Effector CD8-positive, alpha-beta T cell (primary cell): ENCODE measurements at places on chromosomes 3 and 15.

DNA sequence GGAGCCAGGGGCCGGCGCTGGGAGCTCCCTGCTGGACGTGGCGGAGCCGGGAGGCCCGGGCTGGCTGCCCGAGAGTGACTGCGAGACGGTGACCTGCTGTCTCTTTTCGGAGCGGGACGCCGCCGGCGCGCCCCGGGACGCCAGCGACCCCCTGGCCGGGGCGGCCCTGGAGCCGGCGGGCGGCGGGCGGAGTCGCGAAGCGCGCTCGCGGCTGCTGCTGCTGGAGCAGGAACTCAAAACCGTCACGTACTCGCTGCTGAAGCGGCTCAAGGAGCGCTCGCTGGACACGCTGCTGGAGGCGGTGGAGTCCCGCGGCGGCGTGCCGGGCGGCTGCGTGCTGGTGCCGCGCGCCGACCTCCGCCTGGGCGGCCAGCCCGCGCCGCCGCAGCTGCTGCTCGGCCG lies 1.5 kb downstream of the SMAD6 start:
- no peak for DNase-seq

DNA sequence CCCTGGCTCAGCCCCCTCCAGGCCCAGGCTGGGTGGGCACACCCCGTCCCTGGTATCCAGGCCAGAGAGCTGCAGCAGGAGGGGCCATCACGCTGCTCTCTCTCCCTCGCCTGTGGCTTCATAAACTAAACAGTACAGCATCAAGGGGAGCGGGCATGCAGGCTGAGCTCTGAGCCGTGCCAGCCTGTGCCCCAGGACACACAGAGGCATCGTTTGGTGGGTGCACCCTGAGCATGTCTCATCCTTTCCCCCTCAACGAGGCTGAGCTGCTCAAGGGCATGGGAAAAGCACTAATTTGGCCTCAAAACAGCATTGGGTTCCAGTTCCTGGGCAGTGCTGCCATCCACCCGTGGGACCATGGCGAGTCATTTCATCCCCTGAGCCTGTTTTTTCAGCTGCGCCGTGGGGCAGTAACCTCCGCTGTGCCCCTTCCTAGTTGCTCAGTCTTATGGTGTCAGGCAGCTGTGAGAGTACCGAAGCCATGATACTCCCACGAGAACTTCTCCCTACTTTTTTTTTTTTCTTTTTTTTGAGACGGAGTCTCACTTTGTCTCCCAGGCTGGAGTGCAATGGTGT lies 79.6 kb downstream of the CPN2 start:
- DNase-seq, result no peak

DNA sequence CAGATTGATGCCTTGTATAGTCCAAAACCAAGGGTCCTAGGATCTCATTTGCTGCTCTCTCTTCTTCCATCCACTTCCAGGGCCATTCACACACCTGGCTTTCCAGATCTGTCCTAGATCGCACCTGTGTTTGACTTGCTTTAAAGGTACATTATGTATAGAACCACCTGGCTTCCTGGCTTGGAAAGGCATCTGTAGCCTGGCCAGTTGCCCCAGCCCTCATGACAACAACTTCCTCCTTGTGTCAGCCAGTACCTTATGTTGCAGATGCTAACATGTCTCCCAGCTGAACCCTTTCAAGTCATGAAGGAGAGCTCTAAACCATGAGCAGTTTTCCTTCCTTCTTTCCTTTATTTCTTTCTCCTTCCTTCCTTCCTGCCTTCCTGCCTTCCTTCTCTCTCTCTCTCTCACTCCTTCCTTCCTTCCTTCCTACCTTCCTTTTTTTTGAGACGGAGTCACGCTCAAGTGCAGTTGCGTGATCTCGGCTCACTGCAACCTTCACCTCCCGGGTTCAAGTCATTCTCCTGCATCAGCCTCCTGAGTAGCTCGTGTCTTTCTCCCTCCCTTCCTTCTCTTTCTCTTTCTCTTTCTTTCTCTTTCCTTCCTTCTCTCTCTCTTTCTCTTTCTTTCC lies 2.5 kb upstream of the HTR3C start:
- no peak for DNase-seq

GRCh38 chr3:11606865-11607440 lies 36.8 kb downstream of the VGLL4 start:
- no peak for DNase-seq

DNA sequence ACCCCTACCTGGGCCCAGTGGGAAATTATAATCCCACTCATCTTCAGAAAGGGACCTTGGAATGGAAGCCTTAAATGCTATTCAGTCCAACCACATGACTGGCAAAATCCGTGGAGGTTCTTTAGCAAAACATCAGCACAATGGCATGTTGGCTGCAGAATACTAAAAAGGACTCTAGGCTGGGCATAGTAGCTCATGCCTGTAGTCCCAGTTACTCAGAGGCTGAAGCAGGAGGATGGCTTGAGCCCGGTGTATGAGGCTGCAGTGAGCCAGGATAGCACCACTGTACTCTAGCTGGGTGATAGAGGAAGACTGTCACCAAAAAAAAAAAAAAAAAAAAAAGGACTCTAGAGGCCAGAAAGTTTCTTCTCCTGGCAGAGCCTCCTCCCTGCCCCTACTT lies 60.6 kb upstream of the RYK start:
- no peak for DNase-seq

DNA sequence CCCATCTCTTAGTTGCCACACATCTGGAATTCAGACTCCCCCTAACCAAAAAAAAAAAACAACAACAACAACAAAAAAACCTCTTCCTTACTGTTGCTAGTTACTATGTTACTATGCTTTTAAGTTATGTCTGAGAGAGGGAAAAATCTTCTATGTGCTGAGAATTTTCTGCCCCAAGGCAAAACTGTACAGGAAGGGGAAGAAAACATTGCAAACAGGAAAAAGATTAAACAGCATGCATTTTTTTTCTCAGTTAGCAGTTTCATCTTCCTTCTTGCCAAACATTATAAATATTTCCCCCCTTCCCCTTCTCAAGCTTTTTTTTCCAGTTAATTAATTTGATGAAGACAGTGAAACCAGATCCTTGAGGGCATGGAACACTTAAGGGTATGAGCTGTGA lies 1.1 kb upstream of the CD200R1 start:
- DNase-seq, result no peak

DNA sequence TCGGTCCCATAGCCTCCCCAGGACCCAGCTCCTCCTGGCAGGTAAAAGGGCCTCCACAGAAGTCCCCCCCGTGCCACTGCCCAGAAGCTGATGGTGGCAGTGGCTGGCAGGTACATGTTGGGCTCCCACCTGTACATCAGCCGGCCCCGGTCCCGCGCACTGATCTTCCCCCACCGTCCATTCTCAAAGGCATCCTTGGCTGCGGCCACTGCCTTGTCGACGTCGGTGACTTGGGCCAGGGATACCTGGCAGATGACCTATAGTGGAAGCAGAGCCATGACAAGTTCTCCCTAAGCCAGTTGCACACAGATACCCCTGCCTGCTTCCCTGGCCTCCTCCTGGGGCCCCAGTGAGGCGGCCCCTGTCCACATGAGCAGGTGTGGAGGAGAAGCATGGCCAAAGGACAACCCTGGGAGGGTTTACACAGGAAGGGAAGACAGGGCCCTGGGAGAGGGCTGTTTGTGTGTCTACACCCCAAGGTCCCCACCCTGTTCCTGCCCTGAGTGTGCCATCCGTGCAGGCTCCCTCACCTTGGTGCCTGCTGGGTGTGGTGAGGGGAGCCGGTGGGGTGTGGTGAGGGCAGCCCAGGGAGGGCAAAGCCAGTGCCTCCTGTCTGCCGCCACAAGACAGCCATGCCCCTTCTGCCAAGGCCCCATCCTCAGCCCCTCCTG lies 44.8 kb downstream of the ALDH1L1 start:
- no peak for DNase-seq

DNA sequence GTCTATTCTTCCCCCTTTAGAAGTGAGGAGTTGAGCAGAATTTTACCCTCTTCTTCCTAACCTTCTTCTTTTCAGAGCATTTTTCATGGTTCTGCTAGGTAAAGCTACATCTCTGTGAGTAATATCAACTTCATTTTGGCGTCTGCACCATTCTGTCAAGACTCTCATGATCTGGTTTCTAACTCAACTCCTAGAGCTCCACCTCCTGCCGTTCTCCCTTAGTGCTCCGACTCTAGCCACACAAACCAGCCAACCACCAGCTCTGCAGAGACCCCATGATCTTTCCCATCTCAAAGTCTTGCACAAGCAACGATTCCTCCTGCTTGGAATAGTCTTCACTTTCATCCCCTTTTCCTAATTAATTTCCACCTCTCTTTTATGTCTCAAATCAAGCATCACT lies 193.9 kb upstream of the TMC3 start:
- DNase-seq, result no peak

DNA sequence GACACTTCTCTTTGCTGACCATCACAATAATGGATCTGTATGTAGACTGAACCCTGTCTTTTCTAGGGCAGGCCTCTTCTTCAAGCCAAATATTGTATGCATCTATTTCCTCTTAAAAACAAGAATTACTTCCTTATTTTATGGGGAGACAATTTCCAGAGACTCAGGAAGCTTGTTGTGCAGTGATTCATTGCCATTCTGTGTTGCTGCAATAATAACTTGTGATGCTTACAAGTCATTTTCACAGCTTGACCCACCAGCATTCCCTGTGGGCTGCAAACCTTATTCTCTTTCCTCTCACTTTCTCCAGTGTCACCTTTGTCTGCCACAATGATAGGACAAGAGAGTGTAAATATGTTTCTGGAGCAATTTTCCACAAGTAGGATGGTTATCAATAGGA lies 276.7 kb upstream of the SGO1 start:
- DNase-seq, result no peak

DNA sequence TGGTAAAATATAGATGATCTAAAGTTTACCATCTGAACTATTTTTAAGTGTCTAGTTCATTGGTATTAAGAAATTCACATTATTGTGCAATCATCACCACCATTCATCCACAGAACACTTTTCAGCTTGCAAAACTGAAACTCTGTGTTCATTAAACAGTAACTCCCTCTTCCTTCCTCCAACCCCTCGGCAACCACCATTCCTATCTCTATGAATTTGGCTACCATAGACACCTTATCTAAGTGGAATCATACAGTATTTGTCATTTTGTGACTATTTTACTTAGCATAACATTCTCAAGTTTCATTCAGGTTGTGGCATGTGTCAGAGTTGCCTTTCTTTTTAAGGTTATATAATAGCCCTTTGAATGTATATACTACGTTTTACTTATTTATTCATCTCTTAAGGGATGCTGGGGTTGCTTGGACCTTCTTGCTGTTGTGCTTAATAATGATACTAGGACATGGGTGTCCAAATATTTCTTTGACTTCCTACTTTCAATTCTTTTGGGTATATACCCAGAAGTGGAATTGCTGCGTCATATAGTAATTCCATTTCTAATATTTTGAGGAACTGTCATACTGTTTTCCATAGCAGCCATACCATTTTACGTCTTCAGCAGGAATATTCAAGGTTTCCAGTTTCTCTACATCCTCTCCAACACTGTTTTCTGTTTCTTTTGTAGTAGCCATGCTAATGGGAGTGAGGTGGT lies 20.9 kb downstream of the KAT2B start:
- DNase-seq, result no peak

DNA sequence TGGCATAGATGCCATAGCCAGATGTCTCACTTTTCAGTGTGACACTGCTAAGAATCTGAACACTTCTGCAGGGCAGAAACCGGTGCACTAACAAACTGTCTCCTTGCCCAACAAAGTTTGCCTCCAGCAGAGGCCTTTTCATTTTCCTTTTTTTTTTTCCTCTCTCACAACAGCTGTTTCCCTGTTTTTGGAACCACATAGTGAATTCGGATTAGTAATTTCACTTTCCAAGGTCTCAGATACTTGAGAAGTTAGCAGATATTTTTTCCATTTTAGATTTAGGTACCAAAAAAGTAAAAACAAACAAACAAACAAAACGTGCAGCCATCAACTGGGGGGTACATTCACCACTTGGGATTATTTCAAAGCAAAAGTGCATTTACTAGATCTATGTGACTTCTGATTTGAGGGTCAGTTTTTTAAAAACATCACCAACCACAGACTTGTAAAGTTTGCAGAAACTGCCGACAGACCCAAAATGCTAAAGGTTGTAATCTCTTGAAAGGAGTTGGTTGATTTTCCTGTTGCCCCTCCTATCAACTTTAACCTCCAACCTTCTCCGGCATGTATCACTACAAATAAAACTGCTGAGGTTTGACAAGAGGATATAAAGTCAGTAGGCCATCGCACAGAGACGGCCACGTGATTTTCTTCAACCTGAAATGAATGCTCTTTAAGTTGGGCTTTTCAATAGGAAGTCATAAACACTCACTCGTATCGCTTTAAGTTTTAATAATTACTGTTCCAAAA lies 169.1 kb downstream of the CDIN1 start:
- DNase-seq, result no peak

DNA sequence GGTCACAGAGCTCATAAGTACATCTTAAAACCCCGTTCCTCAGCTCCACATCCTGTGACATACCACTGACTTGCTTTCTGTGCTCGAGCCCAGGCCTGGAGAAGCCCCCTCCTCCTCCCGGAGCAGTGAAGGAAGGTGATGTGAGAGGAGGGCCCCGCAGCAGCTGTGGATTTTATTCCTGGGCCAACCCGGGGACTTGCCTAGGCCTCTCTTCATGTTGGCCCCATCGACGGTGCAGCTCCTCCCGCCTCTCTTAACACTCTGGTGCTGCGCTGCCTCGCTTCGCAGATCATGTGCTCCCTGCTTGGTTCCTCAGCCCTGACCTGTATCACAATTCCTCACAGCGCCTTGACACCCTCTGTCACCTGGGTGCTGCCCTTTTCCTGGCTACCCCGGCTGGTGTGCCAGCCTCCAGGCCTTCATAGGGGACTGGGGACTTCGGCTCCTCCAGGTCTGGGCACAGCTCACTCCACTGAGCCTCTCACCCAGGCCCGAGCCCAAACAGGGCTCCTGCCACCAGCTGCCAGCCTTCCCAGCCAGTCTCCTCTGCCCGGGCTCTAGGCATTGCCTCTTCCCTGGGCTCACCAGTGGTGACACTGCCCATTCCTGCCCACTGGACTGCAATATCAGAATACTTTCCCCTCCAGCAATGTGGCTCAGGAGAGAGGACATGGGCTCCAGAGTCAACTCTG lies 21.5 kb downstream of the MAGEF1 start:
- no peak for DNase-seq

DNA sequence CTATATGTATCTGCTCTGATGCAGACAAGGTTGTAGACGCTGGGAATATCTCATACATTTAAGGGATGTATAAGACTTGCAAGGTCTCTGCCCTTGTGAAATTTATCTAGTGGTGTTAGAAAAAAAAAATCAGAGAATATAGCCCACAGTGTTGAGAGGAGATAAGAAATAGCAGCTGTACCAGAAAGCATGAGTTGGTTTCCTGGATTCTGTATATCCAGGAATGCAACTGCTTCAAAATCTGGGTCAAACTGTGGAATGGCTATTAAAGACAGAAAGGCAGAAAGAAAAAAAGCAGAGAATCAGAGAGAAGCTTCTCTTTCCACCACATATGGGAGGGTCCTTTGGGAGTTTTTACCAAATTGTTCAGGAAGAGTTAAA lies 1.5 kb upstream of the TMEM212 start:
- no peak for DNase-seq

DNA sequence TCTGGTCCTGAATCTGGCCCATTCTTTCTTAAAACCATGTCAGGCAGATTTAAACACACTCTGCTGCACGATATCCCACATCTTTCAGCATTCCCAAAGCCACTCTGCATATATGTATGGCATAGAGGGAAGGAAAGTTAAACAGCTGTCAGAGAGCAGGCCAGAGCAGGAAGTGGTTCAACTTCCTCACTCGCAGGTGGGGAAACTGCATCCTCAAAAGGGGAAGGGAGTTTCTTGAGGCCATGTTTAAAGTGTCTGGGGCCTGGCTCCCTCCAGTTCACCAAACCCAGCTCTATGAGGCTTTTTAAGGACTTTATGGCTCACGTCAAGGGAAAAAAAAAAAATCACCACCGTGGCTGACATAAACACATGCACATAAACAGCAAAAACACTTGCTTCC lies 123.1 kb downstream of the OPA1 start:
- no peak for DNase-seq
